A549 treated with CpdA at 1 μM for 4 hours (cell line): ENCODE measurements at places on chromosomes 4 and X. TPM values are rescaled to one million over a fixed set of nuclear protein-coding genes. Genes with fewer than 3 reads are reported as not detected.

Gene POU4F2
- total RNA-seq: not detected in 5 replicates

Gene ART3
- not detected in 5 replicates for total RNA-seq

Gene EVC2
- total RNA-seq: 2.0 to 2.7 TPM (median 2.3 TPM) in 5 replicates

Gene CYTL1
- not detected in 5 replicates for total RNA-seq

Gene CD40LG
- total RNA-seq: not detected in 5 replicates

Gene FAM149A
- 1.1 to 2.0 TPM (median 1.8 TPM) in 5 replicates for total RNA-seq

Gene FAM47E
- 0.08 to 0.23 TPM (median 0.08 TPM) in 3 of 5 replicates, not detected in the others for total RNA-seq

Gene ARAP2
- total RNA-seq: 0.36 to 0.75 TPM (median 0.43 TPM) in 5 replicates

Gene TEX13B
- 0.06 TPM in 1 of 5 replicates, not detected in the others for total RNA-seq

Gene ERCC6L
- total RNA-seq: 11.5 to 17.5 TPM (median 12.8 TPM) in 5 replicates

Gene CCSER1
- total RNA-seq: not detected in 5 replicates

Gene RHOXF1
- not detected in 5 replicates for total RNA-seq

Gene COL25A1
- not detected in 5 replicates for total RNA-seq

Gene KLHL15
- total RNA-seq: 4.3 to 5.8 TPM (median 5.0 TPM) in 5 replicates

Gene SPINK2
- total RNA-seq: not detected in 5 replicates

Gene XG
- total RNA-seq: not detected in 5 replicates

Gene FREM3
- total RNA-seq: not detected in 5 replicates
